ENCODE measurements at places on chromosomes 5 and 9. TPM values are rescaled to one million over a fixed set of nuclear protein-coding genes. Genes with fewer than 3 reads are reported as not detected.

- H3K4me1 ChIP-seq, result no peaks in the 10 kb centered on the region
- no peak overlapping the region for H3K27ac ChIP-seq
Observed at GRCh38 chr5:142550471-142550870, 135.4 kb downstream of the FGF1 start.

DNA sequence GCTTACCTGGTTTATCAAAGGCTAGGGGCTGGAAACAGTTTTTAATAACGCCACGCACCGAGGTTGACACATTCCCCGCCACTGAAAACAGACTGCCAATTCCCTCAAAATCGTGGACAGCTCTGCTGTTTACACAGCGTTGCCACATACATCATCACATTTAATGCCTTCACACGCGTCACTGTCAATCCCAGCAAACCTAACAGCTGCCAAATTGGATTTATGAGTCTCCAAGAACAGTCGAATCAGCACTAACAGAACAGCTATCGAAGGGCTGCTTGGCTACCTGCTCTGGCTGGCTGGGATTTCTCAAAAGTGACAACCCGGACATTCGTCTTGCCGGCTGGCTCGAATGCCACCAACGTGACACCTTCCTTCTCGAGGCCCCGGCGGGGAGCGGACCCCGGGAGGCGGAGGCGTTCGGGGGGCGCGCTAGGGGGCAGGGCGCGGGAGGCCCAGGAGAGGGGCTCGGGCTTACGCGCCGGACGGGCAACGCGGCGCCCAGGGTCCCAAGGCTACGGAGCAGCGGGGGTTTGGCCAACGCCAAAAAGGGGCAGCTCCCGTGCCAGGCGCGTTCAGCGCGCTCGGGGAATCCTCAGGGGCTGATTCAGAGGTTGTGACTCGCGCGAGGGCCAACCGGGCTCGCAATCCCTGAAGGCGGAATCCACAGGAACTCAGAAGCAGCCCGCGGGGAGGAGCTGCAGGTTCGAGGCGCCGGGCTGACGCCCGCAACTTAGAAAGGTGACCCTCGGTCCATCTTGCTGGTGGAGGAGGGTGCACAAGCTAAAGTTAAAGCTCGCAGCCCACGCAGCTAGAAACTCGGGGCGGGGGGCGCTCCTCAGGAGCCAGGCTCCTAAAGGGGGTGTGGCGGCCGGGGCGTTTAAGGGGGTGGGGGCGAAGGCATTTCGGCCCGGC is 1.2 kb downstream of the CDC14B start:
- H3K27ac ChIP-seq, result peak overlapping the region; percentile 37
- no peaks in the 10 kb centered on the region for H3K36me3 ChIP-seq
- no peaks in the 10 kb centered on the region for H3K27me3 ChIP-seq
- H3K4me3 ChIP-seq, result peak overlapping the region; percentile 79
- DNase-seq, result peak; percentile 37

DNA sequence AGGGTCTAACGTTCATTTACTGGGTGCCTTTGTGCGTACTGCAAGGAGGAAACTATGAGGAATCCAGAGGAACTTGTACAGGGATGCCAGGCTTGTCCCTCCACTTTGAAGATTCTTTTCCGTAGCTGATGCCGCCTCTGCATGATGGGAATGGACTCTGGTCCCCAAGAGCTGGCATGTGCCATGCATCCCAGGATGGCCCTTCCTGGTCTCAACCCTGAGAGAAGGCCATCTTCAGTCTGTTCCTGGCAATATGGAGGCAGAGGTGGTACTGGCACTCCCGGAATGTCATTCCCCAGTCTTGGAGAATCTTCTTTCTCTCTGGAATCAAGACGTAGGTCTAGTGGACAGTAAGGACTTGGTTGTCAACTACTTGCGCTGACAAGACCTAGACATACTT is 61.5 kb downstream of the BASP1 start:
- H3K36me3 ChIP-seq, result no peaks in the 10 kb centered on the region
- no peaks in the 10 kb centered on the region for H3K27me3 ChIP-seq
- no peak overlapping the region for H3K27ac ChIP-seq
- no peaks in the 10 kb centered on the region for H3K4me1 ChIP-seq
- H3K4me3 ChIP-seq, result no peak overlapping the region

DNA sequence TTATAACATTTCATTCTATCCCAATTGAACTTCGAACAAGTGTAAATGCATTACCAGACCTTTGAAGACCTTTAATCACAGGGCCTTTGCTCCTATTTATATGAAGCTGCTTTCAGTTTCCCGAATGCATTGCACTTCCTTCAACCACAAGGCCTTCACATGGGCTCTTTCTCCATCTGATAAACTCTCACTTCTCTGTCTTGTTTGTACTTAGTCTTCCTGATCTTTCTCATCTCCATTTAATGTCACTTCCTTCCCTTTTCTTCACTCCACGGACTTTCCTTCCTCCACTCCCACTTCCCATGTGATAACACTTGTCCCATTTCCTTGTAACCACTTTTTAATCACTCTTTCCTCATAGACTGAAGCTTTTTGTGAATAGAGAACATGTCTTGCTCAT is 74.3 kb upstream of the TNC start:
- no peak for DNase-seq
- no peaks in the 10 kb centered on the region for H3K4me1 ChIP-seq
- H3K27ac ChIP-seq, result no peak overlapping the region
- no peaks in the 10 kb centered on the region for H3K36me3 ChIP-seq
- H3K27me3 ChIP-seq, result no peaks in the 10 kb centered on the region
- no peak overlapping the region for H3K4me3 ChIP-seq

DNA sequence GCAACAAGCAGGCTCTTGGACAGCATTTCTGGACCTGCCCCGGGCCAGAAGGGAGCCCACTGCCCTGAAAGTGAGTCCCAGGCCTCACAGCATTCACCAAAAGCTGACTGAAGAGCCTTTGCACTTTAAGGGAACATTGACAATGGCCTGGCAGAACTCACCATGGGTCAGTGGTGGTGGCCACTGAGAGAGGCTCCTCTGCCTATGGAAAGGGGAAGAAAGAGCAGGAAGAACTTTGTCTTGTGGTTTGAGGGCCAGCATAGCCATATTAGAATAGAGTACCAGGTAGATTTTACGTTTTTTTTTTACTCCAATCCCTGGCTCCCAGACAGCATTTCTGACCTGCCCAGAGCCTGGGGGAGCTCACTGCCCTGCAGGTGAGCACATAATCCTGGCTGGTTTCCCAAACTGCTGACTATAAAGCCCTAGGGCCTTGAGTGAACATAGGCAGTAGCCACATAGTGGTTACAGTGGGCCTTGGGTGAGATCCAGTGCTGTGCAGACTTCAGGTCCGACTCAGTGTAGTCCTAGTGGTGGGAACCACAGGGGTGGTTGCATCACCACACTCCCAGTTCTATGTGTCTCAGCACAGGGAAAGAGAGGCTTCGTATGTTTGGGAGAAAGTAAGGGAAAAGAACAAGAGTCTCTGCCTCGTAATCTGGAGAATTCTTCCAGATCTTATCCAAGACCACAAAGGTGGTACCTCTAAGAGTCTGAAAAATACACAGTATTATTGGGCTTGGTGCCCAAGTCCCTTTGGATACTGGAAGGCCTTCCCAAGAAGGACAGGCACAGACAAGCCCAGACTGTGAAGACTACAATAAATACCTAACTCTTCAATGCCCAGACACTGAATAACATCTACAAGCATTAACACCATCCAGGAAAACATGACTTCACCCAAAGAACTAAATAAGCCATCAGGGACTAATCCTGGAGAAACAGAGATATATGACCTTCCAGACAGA is 89.5 kb downstream of the TSSK1B start:
- no peak overlapping the region for H3K4me3 ChIP-seq
- no peaks in the 10 kb centered on the region for H3K4me1 ChIP-seq
- H3K36me3 ChIP-seq, result no peaks in the 10 kb centered on the region
- no peak for DNase-seq
- H3K27ac ChIP-seq, result no peak overlapping the region
- no peaks in the 10 kb centered on the region for H3K27me3 ChIP-seq

- no peaks in the 10 kb centered on the region for H3K36me3 ChIP-seq
- DNase-seq, result peak; percentile 41
- H3K27ac ChIP-seq, result no peak overlapping the region
- no peak overlapping the region for H3K4me3 ChIP-seq
- H3K4me1 ChIP-seq, result no peaks in the 10 kb centered on the region
- H3K27me3 ChIP-seq, result no peaks in the 10 kb centered on the region
Observed at GRCh38 chr5:121949885-121950284, 11.9 kb upstream of the SRFBP1 start.

DNA sequence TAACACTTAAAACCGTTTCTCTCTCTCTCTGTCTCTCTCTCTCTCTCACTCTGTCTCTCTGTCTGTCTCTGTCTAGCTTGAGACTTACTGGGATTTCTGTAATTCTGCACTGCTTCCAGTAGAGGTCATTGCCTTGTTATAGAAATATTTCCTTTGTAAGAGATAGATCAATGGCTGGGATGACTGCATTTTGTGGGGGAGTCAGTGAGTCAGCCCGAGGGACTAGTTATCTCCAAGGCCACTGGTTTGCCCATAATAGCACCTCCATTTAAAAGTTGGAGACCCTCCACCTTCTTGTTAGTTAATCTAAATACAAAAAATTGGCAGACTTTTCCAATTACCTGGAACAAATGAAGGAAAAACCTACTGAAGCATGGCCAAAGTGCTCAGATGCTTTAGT is 547.2 kb downstream of the LRRC70 start:
- H3K36me3 ChIP-seq, result no peaks in the 10 kb centered on the region
- no peak overlapping the region for H3K27ac ChIP-seq
- H3K4me3 ChIP-seq, result no peak overlapping the region

DNA sequence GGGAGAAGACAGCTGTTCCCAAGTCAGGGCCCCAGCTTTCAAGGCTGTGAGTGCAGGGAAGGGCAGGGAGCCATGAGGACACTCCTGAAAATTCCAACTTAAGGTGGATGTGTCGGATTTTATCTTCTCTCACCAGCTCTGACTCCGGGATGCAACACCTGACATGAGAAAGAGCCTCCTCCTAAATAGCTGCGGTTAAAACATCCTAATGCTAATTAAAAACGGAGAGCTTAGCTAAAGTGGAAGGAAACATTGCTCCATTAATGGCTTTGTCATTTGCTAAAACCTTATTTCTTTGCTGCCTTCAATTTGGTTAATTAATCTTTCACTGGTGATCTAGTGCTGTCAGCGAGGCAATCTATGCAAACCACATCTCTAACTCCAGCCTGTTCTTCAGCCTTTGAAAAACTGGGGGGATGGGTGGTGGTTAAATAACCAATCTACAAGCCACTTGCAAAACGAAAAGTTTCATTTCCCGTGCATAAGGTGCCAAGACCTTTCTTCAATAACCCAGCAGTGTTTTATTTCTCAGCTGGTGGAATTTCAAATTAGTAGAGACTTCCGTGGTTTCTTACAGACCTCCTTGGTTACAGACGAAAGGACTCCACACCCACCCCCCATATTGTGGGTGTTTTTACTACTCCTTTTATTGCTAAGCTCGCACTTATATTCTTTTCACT is 379.6 kb downstream of the MLLT3 start:
- H3K27ac ChIP-seq, result no peak overlapping the region
- H3K36me3 ChIP-seq, result no peaks in the 10 kb centered on the region
- H3K27me3 ChIP-seq, result no peaks in the 10 kb centered on the region
- DNase-seq, result no peak
- no peak overlapping the region for H3K4me3 ChIP-seq

DNA sequence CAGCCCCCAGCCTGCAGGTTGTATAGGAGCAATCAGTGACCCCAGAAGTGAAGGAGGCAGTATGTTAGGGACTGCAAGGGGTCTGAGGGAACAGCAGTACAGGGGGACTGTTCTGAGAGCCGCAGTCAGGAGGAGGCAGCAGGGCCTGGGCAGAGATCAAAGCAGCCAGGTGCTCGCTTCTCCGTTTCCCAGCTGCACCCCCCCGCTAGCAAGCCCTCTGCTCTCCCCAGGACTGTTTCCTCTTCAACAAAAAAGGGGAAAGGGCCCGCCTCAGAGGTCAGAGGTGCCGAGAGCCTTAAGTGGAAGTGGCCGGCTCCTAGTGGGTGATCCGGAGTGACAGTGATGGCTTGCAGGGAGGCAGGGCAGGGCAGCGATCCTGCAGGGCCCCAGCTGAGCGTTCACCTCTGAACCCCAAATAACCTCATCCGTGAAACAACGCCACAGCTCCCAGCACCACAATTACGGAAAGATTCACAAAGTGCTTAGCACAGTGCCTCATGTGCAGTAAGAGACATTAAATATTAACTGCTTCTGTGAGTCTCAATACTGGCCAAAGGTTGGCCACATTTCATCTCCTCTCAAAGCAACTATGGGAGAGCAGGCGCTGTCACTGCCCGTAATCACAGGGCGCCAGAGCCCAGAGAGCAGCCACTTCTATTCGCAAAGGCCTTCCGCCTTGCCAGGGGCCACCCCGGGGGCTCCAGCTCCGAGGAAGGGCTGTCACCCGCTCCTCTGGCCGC is 8.0 kb downstream of the CLPTM1L start:
- no peak overlapping the region for H3K27ac ChIP-seq
- peaks cover 15% of the 10 kb centered on the region for H3K36me3 ChIP-seq

GRCh38 chr9:122033775-122034373 is 59.2 kb downstream of the TTLL11 start:
- no peaks in the 10 kb centered on the region for H3K36me3 ChIP-seq
- no peak overlapping the region for H3K4me3 ChIP-seq
- no peaks in the 10 kb centered on the region for H3K4me1 ChIP-seq
- DNase-seq, result no peak

GRCh38 chr5:15346738-15347137 is 153.2 kb upstream of the FBXL7 start:
- no peaks in the 10 kb centered on the region for H3K27me3 ChIP-seq
- no peaks in the 10 kb centered on the region for H3K4me1 ChIP-seq
- no peak for DNase-seq
- H3K36me3 ChIP-seq, result no peaks in the 10 kb centered on the region
- no peak overlapping the region for H3K27ac ChIP-seq

GRCh38 chr9:137828527-137829259 is 48.9 kb upstream of the CACNA1B start:
- H3K27me3 ChIP-seq, result no peaks in the 10 kb centered on the region
- no peak overlapping the region for H3K27ac ChIP-seq
- H3K4me3 ChIP-seq, result no peak overlapping the region
- DNase-seq, result no peak
- no peaks in the 10 kb centered on the region for H3K4me1 ChIP-seq
- H3K36me3 ChIP-seq, result no peaks in the 10 kb centered on the region

- peak overlapping the region; percentile 81 for H3K27ac ChIP-seq
- DNase-seq, result peak; percentile 81
- peaks cover 3% of the 10 kb centered on the region for H3K36me3 ChIP-seq
- H3K4me1 ChIP-seq, result peaks cover 15% of the 10 kb centered on the region
- no peak overlapping the region for H3K4me3 ChIP-seq
- no peaks in the 10 kb centered on the region for H3K27me3 ChIP-seq
Observed at GRCh38 chr5:150211156-150212030, 21.5 kb downstream of the SLC6A7 start.

- no peak overlapping the region for H3K4me3 ChIP-seq
- H3K4me1 ChIP-seq, result no peaks in the 10 kb centered on the region
- H3K27me3 ChIP-seq, result no peaks in the 10 kb centered on the region
- no peaks in the 10 kb centered on the region for H3K36me3 ChIP-seq
- DNase-seq, result peak; percentile 54
Observed at GRCh38 chr5:43110606-43111170, 10.0 kb upstream of the ZNF131 start.

The TLX3 gene
- total RNA-seq, result not detected

The FOXB2 gene
- total RNA-seq, result not detected

The PDE6A gene
- 2.7 TPM for total RNA-seq

The DOLPP1 gene
- 33.9 TPM for total RNA-seq

The BHMT2 gene
- 0.90 TPM for total RNA-seq

The GABRA1 gene
- not detected for total RNA-seq
